Stimulated activated CD4-positive, alpha-beta T cell treated with anti-CD3 and anti-CD28 coated beads, Interleukin-15, amount 100 ng/mL, for 1 hour (primary cell): ENCODE measurements at places on chromosomes 6 and 20.

DNA sequence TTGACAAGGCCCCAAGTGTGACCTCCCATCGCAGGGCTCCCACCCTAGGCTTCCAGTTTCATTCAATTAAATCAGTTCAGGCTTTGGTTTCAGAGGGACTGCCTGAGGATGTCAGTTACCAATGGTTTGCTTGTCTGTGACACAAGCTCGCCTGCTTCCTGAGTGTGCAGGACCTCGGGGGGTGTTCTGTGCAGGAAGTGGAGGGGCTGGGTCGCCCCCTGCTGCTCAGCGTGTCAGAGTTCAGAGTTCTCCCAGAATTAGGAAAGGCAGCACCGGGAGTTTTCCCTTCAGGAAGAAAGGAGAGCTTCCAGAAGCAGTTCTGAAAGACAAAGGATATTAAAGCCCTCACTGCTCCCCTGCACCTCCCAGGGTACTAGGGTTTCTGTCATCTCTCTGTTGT, 50.8 kb upstream of the TGM3 start:
- DNase-seq: no peak

DNA sequence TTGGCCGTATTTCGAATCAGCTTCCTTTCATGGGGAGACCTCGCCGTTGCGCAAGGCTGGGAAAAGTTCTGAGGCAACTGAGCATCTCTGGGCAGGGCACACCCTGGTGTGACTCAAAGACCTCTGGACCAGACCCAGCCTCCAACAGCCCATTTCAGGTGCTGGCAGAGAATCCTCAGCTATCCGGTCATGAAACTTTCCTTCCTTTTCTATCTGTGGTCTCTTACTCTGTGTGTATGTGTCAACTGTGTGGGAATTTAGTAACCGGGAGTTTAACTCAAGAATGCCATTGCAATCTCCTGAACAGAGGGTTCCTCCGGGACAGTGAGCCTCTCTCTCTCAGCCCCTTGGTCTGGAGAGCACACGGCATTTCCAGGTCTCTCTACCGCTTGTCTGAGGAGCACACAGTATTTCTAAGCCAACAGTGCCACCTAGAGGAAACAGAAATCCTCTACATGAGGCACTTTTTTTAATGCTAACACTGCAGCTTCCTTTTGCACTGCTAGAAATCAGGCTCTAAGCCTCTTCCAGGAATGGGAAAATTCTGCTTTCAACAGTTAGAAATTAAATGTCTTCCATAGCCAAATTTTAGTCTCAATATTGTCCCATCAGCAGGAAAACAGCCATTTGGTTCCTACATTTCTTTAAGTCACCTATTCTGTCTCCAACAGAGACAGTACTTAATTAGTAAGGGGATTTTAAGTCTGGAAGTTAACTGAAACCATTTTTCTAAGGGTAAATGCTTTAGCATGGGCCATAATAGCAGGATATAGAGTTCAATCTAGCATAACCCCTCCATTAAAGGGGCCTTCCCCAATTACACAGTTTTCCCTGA, 32.7 kb downstream of the PLN start:
- no peak for DNase-seq

DNA sequence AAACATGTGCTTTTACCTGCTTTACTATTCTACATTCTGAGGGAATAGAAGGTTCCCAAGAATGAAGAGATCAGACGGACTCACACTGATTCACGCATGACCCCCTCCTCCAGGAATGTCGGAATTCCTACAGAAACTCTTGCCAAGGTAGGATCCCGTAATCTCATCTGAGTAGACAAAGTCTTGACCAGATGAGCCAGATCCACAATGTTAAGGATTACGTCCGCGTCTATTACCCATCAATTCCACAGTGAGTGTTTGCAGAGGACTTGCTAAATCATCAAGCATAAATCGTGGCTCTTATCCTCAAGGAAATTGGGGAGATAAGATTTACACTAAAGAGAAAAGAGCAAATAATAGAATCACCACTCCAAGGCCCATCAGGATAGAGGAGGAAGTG, 245.9 kb upstream of the FOXQ1 start:
- DNase-seq: no peak

DNA sequence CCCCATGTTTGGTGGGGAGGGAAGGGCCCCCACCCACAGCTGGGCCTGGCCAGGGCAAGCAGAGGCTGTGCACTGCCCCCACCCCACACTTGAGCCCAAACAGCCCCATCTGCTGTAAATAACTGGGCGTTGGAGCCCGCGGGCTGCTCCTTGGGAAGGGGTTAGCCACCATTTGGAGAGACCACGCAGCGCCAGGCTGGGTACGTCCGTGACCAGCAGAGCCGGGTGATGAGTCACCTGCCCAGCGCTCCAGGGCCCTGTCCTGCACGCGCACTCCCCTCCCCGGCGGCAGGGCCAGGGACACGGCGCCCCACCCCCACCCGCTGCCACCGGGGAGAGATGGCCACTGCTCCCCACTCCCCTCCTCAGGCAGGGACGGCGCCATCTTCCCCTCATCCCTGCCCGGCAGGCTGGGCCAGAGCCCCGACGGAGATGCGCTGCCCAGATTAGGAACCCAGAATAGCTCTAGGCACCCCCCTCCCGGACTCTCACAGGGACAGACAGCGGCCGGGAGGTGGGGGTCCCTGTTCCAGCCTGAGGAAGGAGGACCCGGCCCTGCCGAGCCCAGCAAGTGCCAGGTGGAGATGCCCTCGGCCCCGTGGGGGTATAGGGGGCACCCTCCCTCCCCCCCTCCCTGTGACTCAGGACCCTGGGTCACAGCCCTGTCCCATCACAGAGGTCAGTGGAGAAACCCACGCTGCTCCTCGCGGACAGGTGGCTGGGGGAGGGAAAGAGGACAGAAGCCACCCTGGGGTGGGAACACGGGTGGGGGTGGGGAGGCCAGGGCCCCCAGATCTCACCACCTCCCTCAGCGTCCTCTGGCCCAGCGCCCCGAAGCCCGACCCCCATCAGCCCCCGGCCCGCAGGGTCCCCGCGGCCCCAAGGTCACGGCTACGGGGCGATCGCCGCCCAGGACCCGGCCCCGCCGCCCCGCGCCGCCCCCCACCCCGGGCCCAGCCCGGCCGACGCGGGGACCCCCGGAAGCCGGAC, 642 bp downstream of the EEF1A2 start:
- no peak for DNase-seq

DNA sequence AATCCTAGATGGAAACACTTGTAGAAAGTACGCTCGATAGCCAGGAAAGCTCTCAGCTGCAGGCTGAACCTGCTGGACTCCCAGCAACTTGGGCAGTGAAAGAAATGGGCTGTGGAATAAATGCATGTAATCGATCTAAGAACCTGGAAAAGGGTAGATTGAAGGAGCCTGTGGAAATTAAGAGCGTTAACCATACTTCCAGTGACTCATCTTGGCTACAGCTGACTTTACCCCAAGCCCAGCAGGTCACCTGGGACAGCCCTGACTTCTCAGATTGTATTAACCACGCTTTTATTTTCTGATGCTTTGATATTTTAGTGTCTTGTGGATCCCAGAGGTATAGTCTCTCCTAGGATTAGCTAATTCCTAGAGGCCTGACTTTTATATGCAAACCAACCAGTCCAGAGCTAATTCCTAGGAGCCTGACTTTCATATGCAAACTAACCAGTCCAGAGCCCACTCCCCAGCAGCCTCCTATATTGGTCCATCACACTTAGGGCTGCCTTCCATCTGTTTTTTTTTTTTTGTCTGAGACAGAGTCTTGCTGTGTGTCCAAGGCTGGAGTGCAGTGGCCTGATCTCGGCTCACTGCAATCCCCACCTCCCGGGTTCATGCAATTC, 86.3 kb downstream of the GMPR start:
- no peak for DNase-seq

GRCh38 chr20:46770330-46771194, 61.1 kb downstream of the SLC2A10 start:
- DNase-seq: no peak
